HEK293T (cell line): ENCODE measurements at places on chromosomes 16 and 17.

- DNase-seq, result no peak
Measured at GRCh38 chr17:7017827-7018200, 5.0 kb upstream of the BCL6B start.

GRCh38 chr16:53598511-53599275 is 95.7 kb upstream of the AKTIP start:
- no peak for DNase-seq

GRCh38 chr17:42751628-42752027 is 6.8 kb upstream of the EZH1 start:
- no peak for DNase-seq

DNA sequence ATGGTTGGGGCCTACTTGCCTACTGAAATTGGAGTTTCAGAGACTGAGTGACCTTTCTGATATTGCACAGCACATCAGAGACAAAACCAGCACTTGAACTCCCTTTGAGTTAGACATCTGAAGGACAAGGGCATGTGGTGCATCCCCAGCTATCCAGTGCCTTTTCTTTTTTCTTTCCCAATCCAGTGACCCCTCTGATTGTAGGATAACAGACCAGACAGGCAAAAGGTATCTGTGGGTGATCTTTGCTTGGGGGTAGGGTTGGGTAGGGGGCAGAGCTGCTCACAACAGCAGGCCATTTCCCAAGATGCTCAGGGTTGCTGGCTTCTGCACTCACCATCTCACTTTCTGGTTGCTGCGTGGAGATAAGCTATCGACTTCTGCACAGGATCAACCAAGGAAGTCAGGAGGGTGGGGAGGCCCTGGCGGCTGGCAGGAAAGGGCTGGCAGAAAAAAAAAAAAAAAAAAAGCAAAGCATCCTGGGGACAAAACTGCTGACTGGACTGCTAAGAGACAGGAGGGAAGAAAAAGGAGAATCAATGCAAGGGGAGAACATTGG is 42.2 kb downstream of the HOXB1 start:
- DNase-seq, result no peak

DNA sequence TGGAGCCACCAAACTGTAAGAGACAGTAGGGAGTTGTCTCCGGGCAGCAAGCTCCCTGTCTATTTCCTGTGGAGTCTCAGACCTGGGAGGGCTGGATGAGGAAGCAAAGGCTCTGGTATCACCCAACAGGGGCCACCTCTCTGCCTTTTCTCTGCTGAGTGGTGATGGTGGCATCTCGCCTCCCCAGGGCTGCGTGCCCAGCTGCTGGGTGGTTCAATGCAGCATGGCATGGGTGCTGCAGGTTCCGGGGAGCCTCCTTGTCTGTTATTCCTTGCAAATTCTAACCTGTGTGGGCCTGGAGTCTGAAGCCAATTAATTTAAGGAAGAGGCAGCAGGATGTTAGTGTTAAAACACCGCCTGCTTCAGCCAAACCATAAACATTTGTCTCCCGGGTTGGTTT is 78.2 kb downstream of the CCDC182 start:
- DNase-seq, result no peak

DNA sequence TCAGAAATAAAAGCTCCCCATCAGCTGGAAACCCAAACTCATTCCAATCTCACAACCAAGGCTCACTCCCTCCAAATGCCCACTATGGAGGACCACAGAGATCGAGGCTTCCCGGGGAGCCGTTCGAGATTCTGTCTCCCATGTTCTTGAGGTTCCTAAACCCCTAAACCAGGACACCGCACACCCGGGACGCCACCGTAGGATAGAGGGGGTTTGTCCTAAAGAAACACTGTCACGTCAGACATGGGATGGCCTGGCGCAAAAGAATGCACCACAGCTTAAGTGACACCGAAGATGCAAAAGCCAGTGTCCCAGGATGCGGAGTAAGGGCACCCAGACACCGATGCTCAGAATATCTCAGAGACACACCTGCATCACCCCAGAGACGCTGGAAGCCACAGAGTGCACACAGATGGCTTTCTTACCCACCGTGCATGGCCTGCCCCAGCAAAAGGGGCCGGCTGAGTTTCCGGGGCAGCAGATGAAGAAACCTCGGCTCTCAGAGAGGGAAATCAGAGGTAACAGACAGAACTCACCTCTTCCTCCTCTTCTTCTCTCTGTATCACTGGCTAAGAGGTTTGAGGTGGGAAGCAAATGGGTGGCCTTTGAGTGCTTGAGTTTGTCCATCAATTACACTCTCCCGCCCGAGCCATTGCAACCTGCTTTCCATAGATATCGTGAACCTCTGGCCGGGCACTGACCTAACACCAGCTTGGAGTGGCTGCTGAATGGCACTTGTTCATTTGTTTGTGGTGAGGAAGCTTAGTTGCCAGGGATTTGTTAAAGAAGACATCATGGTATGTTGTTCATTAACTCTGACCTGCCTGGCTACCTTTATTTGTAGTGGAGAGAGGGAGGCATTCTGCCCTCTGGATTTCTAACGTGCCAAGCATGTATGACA is 65.1 kb upstream of the TNRC6C start:
- DNase-seq, result no peak

DNA sequence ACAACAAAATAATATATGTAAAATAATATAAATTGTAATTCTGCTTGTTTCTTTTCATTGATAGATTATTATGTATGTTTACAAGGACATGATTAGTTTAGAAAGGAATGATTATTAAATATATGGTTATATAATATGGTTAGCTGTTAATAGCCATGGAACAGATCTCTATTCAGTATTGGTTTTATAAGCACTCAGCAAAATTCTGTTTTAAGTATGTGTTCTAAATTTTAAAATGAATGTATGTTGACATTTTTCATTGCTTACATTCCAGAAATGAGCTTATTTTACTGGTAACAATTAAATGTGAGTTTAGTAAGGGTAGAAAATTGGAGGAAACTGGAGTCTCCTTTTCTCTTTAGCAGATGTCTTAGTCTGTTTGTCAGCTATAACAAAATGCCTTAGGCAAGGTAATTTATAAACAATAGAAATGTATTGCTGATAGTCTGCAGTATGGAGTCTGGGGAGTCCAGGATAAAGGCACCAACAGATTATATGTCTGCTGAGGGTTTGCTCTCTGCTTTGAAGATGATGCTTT is 45.4 kb downstream of the NFAT5 start:
- no peak for DNase-seq

DNA sequence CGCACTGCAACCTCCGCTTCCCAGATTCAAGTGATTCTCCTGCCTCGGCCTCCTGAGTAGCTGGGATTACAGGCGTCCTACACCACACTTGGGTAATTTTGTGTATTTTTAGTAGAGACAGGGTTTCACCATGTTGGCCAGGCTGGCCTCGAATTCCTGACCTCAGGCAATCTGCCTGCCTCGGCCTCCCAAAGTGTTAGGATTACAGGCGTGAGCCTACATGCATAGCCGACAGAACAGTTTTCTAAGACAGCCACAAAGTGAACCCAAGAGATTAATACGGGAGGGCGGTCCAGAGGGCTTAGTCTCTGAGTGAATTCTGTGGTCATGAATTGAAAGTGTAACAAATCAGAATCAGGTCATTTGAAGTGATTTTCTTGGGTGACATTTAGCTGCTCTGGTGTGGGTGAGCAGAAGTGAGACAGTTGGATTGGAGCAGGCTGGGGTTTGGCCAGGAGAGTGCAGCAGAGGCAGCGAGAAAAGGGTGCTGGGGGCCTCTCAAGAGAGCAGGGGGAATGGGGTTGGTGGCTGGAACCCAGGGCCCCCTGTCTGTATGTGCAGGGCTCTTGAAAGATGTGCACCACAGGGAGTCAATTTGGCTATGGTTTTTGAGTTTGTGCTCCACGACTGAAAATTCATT is 231.4 kb upstream of the WSCD1 start:
- no peak for DNase-seq

GRCh38 chr16:75224306-75225082 is 5.7 kb downstream of the CTRB1 start:
- no peak for DNase-seq

DNA sequence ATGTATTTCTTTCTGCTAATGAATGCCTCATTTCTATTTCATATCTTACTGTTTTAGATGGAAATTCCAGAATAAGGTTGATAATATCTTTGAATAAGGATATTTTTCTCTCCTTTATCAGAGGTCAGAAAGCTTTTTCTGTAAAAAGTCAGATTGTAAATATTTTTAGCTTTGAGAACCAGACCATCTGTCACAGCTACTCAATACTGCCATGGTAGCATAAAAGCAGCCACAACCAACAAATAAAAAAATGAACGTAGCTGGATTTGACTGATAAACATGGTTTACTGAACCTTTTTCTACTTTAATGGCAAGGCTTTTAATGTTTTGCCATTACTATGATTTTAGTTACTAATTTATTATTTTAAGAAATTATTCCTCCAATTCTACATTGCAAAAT is 217.4 kb upstream of the COX10 start:
- DNase-seq, result no peak

GRCh38 chr17:12730931-12731521 is 58.3 kb upstream of the ARHGAP44 start:
- DNase-seq, result no peak

DNA sequence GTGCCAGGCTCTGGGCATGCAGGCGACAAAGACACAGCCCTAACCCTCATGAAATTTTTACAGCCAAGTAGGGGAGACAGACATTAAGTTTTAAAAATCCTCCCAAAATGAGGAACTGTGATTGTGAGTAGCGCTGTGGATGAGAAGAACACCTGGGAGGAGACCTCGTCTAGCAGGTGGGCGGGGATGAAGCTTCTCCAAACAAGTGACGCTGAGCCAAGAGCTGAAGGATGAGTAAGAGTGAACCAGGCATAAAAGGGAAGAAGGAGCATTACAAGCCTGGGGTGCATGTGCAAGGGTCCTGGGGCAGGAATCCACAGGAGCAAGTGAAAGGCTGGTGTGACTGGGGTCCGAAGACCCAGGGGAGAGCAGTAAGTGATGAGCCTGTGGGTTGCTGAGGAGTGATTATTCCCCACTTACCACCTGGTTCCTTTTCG is 149.4 kb upstream of the HS3ST2 start:
- DNase-seq, result no peak

- peak; percentile 94 for DNase-seq
Measured at GRCh38 chr16:2777231-2777902, at the start of gene ELOB. ELOB (minus strand) TSS chr16:2777280; CDS start chr16:2777239, 41 bp downstream.

DNA sequence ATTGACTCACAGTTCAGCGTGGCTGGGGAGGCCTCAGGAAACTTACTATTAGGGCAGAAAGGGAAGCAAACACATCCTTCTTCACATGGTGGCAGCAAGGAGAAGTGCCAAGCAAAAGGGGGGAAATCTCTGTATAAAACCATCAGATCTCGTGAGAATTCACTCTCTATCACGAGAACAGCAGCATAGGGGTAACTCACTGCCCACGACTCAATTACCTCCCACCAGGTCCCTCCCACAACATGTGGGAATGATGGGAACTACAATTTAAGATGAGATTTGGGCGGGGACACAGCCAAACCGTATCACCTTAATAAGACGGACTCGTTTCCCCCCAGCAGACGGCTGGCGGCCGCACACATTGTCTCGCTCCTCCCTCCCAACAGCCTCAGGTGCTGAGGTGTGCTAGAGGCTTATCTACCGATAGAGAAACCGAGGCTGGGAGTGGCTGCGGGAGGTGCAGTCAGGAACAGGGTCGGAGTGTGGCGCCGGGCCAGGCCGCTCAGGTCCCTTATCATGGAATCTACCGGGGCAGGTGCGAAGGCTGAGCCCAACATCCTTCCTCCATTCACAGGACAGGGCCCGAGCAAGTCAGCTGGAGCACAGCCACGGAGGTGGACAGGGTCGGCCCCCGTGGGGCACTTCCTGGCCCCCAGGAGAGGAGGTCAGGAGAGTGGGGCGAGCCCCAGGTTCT is 4.9 kb upstream of the ZG16B start:
- DNase-seq, result no peak

DNA sequence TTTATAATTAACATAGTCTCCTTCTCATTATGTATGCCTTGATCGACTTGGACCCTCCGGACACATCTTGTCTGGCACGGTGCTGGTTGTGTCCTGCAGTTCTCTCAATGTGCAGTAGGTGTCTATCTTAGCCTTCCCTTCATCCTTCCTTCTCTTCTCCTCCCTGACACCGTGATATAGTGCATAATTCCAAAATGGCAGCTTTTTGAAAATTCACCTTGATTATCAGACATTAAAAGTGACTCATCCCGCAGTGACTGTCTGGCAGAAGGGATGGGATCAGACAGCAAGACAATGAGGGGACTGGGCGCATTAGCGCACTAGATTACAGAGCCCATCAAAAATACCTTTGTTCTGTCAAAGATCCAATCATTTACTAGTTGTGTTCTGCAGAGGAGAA is 70.0 kb upstream of the PMFBP1 start:
- DNase-seq, result peak; percentile 63

DNA sequence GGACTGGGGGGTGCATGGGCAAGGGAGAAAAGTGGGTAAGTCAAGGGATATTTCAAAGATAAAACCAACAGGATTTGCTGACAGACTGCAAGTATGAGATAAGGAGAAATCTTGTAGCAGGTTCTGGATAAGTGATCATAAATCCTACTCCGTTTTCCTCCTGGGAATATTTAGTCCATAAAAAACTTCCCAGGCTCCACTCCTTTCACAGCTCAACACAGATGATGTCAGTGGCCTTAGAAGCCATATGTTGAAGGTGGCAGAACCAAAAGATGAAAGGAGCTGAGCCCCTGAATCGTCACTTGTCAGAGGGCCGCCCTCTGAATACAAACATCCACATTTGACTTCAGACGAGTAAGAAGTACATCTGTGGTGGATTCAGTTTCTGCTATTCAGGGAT is 71.7 kb downstream of the GRIN2A start:
- DNase-seq, result no peak

- DNase-seq, result no peak
Measured at GRCh38 chr16:3861808-3862451, 18.6 kb downstream of the CREBBP start.

DNA sequence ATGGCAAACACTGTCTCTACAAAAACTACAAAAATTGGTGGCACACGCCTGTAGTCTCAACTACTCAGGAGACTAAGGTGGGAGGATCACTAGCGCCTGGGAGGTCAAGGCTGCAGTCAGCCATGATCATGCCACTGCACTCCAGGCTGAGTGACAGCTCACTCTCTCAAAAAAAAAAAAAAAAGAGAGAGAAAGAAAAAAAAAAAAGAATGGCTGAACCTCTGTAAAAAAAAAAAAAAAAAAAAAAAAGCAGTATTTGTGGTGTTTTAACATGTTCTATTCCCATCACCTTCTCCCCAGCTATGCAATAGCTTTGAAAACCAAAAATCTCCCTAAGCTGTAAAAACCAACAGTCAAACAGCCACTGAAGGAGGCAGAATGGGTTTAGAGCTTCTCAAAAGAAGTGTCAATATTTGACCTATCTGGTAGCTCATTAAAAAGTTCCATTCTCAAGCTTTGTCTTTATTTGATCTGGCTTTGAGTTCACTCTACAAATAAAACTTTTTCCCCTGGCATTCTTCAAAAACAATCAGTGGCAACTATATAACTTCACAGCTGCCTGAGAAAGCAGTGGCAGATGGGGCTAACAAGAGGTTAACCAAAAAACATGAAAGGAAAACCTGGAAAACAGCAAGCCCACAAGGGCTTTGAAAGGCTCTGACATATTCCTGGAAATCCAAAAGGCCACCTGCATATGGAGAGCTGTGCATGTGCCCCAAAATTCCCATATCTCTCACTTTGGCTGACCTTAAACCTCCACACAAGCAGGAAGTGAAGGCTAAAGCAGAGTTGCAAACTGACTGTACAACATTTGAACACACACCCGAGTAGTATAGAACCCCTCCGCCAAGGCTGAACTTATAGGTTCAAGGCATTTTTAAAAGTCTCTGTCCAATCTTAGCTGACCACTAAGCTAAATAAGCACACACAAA is 36.0 kb downstream of the USP32 start:
- no peak for DNase-seq

GRCh38 chr16:79066561-79066960 is 534.0 kb downstream of the MAF start:
- no peak for DNase-seq

- no peak for DNase-seq
Measured at GRCh38 chr17:78316115-78316866, 43.6 kb downstream of the SOCS3 start.
